Panc1 (cell line): ENCODE measurements at places on chromosomes 6 and 20.

DNA sequence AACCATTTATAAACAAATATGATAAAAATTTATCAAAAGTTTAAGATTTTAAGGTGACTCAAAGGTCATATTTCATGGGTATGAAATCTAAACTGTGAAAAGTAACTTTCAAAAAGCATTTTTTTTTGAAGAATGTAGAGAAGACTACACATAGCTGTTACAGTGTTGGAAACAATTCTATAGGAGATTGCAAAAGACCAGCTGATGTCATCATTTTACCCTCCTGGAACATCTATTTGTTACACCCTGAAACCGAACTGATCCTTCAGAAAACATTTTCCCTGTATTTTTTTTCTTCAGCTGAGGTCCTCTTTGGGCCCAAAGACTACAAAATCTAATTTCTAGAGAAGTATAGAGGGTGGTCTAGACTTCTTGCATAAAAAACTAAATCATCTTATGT is 297.5 kb upstream of the FERMT1 start:
- no peak for DNase-seq

DNA sequence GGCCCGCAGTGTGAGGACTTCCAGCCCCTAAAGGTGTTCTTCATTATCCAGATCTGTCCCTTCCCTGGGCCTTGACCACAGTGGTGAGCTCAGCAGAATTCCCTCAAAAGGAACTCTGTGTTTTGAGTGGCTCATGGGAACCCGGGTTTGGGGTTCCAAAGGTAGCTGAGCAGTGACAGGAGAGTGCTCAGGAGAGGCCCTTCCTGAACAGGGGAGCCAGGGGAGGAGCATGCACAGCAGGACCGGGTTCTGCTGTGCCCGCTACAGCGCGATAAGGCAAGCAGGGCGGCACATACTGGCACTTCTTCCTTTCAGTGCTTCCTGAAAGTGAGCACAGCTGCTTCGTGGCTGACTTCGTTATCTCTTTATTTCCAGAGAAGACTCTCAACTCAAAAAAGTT is 88.3 kb downstream of the SSR1 start:
- DNase-seq, result no peak

DNA sequence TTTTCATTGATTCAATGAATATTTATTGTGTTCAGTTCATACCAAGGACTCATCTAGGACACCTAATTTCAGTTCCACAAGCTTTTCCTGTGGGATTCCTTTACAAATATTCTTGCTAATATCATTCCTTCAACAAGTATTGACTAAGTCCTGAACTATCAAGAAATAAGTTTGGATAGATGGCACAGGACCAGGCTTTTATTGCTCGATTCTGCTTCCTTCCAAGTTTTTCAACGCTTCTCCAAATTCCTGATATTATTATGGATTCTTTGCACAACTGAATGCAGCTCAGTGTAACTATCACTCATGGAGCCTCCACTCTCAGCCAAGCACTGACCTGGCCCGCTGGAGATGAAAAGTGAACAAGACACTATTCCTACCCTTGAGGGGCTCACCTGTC is 32.7 kb upstream of the COL21A1 start:
- no peak for DNase-seq

DNA sequence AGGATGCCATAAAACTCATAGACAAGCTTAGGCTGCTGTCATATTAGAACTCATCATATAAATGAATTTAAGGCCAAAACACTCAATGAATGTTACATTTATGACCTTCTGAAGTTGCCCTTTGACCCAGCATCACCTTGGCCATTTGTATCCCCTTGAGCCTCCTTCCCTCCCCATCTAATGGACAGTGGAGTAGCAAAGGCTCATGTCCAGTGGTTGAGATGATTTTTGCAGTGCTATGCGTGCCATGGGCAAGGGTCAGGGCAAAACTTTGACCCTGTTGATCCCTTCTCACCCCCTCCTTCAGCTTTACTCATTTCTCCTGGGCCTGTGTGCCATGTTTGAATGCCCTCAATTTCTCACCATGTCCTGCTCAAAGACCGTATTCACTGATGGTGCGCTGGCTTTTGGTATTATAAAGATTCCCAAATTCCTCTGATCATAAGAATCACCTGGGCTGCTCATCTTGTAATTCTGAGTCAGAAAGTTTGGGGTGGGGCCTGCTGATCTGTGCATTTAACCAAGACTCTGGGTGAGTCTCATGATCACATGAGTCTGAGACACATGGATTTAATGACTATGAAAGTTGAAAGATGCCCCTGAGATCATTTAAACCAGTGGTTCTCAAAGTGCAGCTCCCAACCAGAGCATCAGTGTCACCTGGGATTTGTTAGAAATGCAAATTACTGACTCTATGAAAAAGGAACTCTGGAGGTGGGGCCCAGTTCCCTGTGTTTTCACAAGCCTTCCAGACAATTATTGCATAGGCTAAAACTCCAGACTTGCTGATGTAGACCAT is 57.5 kb upstream of the IL20RA start:
- DNase-seq, result no peak

- DNase-seq, result no peak
Measured at GRCh38 chr6:149482545-149483333, 2.1 kb downstream of the ZC3H12D start.

DNA sequence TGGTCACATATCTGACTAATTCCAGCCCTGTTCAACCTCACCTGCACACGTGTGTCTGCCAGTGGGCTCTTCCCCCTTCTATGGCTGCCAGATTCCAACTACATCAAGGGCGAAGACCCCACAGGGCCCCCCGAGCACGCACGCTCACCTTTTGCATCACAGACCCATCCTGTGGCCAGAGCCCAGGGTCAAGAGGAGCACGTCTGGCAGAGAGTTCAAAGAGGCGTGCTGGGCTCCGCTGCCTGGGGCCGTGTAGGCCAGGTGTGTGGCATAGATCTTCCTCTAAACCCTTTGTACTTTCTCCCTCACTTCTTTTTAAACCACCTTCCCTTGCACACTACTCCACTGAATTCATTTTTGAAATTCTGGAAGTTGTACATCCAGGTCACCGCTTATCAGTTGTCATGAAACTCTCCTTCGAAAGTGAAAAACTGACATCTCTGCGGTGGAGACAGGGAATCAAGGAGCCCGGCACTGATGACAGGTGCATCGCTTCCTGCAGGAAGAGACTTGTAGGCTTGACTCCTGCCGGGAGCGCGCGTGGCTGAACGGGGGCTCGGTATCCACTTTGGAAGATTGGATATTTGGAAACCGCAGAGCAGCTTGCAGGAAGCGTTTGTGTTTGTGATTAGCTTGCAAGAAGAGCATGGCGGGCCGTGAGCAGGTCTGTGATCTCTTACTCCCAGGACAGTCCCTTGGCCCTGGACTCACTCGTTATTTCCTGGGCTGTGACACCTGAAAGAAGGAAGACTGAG is 397.2 kb downstream of the CDH4 start:
- no peak for DNase-seq

GRCh38 chr20:39899881-39900280 is 789.2 kb downstream of the MAFB start:
- no peak for DNase-seq

- peak; percentile 7 for DNase-seq
Measured at GRCh38 chr6:113182370-113183141, 674.6 kb upstream of the MARCKS start.

DNA sequence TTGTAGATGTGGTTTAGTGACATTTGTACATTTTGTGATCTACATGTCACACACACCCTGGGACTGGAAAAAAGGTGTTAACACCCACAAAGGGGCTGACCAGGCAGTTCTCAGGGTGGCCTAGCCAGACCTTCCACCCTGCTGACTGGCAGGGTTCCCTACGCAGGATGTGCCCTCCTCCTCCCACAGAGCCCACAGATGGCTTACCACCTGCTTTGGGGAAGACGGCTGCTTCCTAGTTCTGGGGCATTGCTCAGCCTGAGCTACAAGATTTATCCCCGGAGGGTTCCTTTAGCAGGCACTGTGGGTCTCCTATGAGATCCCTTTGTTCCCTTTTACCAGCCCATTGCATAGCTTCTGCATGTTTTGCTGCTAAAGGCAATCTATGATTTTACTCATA is 35.1 kb downstream of the SNAP25 start:
- no peak for DNase-seq

GRCh38 chr20:60785785-60786184 is 466.3 kb upstream of the CDH4 start:
- DNase-seq, result no peak

DNA sequence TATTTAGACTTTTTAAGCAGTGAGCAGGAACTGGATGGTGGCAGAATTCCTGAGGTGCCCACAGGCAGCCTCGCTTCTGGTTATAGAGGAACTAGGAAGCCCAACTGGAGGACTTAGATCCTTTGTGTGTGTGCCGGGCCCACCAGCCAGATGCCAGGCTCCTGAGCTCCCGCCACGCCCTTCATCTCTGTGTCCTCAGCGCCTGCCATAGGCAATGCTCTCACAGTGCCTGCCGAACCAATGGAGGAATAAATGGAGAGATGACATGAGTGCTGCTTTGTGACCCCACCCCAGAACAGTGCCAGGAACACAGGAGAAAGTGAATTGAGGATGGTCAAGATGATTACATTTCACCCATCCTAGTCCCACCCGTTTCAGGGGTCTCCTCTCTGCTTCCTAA is 146.0 kb downstream of the UNC5CL start:
- no peak for DNase-seq

DNA sequence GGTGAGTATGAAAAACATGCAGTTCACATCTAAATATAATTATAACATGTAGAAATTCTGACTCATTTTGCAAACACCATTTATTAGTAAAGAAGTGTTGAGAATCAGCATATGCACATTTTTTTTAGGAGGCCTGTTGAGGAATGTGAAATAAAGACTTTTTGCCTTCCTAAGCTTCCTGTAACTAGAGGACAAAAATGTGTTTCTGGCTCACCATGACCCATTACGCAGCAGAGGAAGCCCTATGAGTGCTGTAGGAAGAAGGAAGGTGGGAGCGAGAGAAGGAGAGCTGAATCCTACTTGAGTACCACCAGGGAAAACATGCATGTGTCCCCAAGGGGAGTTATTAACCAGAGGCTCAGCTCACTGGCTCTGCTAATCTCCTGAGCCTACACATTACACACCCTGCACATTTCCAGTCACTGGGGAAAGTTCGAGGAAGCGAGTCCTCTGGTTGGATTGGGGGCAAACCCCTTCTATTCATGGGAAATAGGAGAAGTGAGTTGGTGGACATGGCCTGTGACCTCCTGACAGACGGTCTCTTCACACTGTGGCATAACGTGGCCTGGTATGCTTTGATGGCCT is 540.5 kb upstream of the JAG1 start:
- DNase-seq, result no peak

DNA sequence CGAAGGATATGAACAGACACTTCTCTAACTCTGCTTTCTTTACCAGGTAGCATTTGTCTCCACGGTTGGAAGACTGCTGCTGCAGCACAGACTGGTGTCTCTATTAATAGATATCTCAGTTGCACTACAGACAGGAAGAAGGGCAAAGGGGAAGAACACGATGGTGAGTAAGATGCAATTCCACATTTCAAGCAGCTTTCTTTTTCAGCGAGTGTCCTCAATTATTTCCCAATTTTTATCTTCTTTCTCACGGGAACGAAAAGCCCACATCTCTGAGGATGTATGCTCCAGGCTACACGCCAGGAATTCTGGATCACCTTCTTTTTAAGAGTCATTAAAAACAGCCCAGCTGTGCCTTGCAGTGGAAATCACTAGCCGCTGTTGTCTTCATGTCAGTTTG is 311.6 kb upstream of the ECI2 start:
- DNase-seq, result no peak

GRCh38 chr6:148611213-148611612 is 135.6 kb upstream of the UST start:
- no peak for DNase-seq

- no peak for DNase-seq
Measured at GRCh38 chr6:162217058-162217457, 510.5 kb downstream of the PRKN start.

- no peak for DNase-seq
Measured at GRCh38 chr6:1162367-1163275, 149.3 kb upstream of the FOXQ1 start.

- DNase-seq, result no peak
Measured at GRCh38 chr20:11992426-11992825, 74.7 kb downstream of the BTBD3 start.

DNA sequence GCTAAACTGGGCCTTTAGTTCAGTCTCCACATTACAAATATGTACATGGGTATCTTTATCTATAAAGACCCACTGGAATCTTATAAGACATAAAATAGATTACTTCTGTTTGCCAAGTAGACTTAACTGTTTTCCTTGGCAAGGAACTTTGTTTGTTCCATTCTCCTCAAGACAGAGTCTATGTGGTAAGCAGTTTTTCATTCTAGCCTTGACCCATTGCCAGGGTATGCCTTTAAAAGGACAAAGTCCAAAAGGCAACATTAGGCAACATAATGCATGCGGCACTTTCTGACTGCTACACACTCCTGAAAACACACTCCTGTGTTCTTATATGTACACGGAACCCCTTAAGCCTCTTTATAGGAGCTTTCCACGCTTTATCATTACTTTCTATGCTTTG is 20.4 kb downstream of the VNN1 start:
- no peak for DNase-seq

DNA sequence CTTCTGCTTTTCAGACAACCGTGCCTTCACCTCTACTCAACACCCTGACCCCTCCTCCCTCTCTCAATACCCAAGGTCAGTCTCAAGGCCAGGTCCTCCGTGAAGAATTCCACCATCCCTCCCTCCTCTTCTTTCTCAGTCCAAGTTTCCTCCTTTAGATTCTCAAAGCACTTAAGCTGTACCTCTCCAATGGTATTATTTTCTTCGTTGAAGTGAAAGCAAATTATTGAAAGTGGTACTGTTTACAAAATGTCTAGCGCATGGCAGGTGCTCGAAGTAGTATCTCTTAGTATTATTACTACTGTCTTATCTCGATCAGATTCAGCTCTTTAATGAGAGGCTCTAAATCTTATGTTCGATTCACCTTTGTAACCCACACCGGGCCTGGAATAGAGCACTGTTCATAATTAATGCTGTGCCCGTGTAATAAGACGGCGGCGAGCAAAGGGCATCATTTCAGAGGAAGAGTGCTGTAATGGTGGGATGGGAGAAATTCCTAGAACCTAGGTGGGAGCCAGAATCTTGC is 593 bp upstream of the RALGAPB start:
- no peak for DNase-seq

- no peak for DNase-seq
Measured at GRCh38 chr6:169983651-169984050, 232.2 kb downstream of the ERMARD start.

DNA sequence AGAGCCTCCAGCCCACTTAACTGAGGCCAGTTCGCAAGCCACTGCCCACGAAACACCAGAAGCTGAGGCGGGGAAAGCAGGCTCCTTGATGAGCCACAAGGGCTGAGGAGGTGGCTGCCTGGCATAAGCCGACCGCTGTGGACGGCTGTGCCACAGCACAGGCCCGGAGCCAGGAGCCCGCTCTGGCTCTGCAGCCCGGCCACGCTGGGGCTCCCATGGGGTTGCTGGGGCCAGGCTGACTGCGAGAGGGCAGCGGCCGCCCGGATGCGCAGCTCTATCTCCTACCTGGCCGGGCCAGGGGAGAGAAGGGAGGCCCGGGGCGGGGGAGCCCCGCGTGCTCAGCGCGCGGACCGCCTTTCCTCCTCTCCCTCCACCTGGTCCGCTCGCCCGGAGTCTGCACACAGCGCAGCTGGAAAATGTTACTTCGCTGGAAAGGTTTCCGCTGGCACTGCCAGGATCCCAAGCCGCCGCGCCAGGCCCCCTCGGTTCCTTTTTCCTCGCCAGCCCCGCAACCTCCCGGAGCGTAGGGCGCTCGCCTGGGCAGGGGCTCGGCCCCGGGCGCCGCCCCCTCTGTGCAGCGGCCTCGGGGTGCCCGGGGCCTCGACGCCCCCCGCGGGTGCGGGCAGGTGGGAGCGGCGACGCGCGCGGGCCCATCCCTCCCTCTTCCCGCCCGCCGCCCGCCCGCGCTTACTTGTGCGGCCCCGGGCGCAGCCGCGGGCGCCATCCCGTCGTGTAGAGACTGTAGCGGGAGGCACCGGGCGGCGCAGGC is 657 bp downstream of the EMILIN3 start:
- DNase-seq, result no peak
